ENCODE measurements at places on chromosomes 3 and 15. TPM values are rescaled to one million over a fixed set of nuclear protein-coding genes. Genes with fewer than 3 reads are reported as not detected.

- no peak for DNase-seq
These were observed 113.2 kb downstream of the SOX2 start for GRCh38 chr3:181824961-181825360.

DNA sequence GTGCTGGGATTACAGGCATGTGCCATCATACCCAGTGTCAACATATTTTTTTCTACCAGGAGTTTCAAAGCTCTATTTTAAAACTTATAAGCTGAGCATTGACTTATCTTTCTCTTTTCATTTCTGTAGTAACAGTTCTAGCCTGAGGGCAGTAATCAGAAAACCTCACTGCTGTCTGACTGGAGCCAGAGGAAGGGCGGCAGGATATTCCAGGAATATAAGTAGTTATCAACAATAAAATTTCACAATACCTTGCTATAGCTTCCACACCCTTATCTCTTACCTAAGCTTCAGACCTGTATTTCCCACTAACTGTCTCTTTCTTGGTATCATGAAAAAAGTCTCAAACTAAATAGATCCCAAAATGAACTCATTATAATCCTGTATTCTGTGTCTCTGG, 5.1 kb upstream of the NEDD4 start:
- peak; percentile 64 for DNase-seq

DNA sequence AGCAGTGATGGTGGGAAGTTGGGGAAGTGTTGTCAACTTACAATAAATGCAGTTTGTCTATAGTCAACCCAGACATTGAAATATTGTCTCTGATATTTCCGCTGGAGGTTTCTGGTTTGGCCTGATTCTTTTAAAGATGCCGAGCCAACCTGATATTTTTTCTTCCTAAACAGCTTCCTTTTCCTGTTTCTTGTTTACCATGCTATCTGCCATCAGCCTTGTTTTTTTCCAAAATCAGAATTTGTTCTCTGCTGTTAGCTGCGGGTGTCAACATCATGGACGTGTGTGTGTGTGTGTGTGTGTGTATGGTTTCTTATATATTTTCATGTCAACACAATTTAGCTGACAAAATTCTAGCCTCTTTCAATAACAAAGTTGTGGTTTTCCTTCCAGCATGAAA, 41.2 kb upstream of the XCR1 start:
- no peak for DNase-seq

DNA sequence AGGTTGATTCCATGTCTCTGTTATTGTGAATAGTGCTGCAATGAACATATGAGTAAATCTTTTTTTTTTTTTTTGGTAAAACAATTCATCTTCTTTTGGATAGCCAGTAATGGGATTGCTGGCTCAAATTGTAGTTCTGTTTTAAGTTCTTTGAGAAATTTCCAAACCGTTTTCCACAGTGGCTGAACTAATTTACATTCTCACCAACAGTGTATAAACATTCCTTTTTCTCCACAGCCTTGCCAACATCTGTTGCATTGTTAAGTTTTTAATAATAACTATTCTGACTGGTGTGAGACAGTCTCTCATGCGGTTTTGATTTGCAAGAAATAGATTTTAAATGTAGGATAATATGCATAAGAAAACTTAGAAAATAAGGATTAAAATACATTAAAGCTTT, 279.0 kb upstream of the EPHA3 start:
- no peak for DNase-seq

GRCh38 chr15:25240461-25241021, 198.3 kb downstream of the UBE3A start:
- DNase-seq: no peak

DNA sequence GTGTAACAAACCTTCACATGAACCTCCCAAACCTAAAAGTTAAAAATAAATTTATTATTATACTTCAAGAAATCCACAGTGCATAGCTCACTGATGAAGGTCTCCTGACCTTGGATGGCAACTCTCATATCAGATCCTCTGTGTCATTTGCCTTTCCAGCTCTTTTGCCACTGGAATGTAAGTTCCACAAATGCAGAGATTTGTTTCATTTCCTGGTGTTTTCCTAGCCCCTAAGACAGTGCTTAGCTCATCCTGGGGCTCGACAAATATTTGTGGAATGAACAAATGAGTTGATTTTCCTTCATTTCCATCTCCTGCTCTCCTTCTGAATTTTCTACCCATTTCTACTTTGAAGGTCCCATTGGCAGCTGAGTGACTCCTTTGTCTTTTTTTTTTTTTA, 56.0 kb downstream of the FRMD4B start:
- DNase-seq: no peak

GRCh38 chr3:17372362-17373210, 369.8 kb downstream of the TBC1D5 start:
- DNase-seq: peak; percentile 27

DNA sequence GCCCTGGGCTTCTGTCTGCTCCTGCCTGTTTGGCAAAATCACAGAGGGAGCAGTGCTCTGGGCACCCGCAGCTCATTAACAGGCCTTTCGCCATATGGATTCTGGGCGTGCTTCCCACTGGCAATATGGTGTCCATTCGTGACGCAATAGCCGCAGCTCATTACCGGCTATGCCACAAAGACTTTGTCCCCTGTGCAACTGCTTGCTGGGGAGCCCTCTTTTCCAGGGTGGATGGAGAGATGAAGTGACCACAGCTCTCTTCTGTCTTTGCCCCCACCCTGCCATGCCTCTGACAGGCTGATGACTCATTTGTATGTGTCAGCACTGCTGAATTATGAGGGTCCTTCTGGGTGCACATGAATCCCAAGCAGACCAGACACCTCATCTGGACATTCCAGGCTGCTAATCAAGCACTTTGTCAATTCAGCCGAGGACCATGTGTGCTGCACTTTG, 214.3 kb upstream of the FEZF2 start:
- peak; percentile 87 for DNase-seq

DNA sequence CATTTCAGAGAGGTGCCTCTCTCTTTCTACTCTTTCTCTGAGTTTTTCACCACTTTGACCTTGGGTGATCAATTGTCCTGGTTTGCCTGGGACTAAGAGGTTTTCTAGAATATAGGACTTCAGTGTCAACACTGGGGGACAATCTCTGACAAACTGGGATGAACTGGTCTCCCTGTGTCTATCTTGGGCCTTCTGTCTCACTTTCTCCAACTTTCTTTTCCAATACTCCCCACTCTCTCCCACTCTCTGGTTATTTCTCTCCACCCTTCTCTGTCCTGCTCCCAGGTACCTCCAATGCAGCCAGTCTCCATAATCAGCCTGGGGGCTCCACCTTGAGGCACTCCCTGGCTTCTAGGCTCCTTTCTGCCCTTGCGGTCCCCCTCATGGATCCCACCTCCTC, 4.7 kb upstream of the ITGA11 start:
- no peak for DNase-seq

GRCh38 chr3:117610156-117610555, 900.6 kb downstream of the TUSC7 start:
- no peak for DNase-seq

GRCh38 chr15:89088605-89089315, 504 bp downstream of the ABHD2 start:
- DNase-seq: no peak

GRCh38 chr15:66707310-66708082, 5.5 kb downstream of the SMAD6 start:
- DNase-seq: no peak

- DNase-seq: no peak
These were observed 17.0 kb downstream of the TM4SF18 start for GRCh38 chr3:149316437-149316836.

GRCh38 chr15:71128939-71129562, 13.8 kb downstream of the THSD4 start:
- no peak for DNase-seq

DNA sequence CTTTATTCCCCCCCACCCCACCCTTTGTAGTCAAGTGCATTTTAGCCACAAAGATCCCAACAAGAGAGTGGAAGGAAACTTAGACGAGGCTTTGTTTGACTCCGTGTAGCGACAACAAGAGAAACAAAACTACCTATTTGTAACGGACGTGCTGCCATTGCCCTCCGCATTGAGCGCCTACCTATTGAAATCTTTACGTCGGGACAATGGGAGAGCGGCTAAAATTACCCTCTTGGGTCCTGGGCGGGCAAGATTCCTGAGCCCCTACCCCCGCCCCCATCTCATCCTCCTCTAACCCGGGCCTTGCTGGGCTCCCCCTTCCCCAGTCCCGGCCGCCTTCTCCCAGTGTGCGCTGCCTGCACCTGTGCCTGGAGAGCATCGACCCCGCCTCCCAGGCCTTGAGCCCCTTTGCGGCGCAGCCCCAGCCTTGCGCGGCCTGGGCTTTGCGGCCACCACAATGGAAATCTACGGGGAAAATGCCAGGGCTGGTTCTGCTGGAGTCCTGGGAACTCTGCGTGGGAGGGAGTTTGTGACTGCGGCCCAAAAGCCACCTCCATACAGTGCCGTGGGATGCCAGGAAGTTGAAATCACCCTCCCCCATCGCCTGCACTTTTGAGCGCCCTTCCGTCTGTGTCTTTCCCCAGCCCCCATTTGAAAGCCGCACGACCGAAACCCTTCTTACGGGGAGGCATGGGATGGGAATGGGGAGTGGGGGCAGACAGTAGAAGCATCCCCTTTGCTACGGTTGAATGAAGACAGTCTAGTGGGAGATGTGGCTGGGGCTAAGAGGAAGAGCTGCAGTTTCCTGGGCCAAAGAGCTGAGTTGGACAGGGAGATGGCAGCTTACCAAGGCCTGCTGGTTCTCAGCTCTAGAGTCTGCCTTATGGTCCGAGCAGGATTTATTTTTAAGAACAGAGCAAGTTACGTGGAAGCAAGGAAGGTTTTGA, 1.1 kb upstream of the SOX2 start:
- no peak for DNase-seq

GRCh38 chr3:193826159-193826795, 233.3 kb downstream of the OPA1 start:
- peak; percentile 81 for DNase-seq

- DNase-seq: no peak
These were observed 53.6 kb downstream of the CLEC3B start for GRCh38 chr3:45079715-45080114.

DNA sequence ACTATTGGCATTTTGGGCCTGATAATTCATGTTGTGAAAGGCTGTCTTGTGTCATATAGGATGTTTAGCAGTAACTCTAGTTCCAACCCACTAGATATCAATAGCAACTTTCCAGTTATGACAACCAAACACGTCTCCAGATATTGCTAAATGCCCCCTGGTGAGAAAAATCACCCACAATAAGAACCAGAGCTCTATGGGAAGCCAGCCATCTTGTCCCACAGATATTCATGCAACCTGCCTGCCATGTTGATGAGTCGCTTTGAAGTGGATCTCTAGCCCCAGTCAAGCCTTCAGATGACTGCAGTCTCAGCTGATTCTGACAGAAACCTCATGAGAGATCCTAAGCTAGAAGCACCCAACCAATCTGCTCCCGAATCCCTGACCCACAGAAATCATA, 5.6 kb upstream of the TNIK start:
- no peak for DNase-seq

DNA sequence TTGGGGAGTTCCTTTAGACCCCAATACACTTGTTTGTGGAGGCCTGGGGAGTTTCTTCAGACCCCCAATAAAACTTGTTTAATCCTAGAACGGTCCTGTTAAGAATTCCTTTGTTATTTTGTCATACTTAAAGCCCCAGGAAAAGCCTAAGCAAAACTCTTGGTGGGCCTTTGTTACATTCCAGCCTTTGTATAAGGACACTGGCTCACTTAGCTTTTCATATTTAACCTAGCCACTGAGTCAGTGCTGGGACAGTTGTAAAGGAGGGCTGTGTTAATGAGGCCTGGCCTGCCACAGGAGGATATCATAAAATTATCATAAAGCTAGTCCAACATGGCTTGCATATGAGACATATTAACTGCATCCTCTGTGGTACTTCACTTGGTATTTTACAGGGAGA, 760.1 kb downstream of the ZNF385D start:
- DNase-seq: no peak

DNA sequence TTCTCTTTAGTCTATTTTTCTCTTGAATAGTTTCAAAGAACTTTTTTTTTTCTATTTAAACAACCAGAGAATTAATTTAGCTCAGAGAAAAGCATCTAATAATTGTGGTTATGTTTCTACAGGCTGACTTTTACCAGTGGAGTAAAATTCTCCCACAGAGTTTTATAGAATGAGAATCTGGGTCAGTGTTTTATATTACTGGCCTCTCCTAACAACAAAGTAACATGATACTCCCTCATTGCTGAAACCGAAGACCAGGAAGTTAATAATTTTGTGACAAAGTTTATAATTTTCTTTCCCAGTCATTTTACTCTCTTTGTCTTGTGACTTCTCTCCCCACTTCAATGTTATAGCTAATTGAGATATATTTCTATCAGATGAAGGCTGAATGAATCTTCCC, 946.9 kb downstream of the EPHA3 start:
- no peak for DNase-seq

The P2RY13 gene
- not detected for total RNA-seq

The STRIT1 gene
- total RNA-seq: not detected

The FOXB1 gene
- total RNA-seq: not detected

The FBXL22 gene
- 0.39 TPM for total RNA-seq

The SLC27A2 gene
- 0.84 TPM for total RNA-seq

The GOLGA8T gene
- 0.61 TPM for total RNA-seq

The GAP43 gene
- not detected for total RNA-seq

The AMOTL2 gene
- total RNA-seq: 137 TPM

The DAZL gene
- total RNA-seq: not detected

The BUB1B gene
- total RNA-seq: 30.9 TPM

The CCDC9B gene
- 36.0 TPM for total RNA-seq

Measured in MCF 10A (cell line).